ENCODE measurements at places on chromosomes 4 and X. TPM values are rescaled to one million over a fixed set of nuclear protein-coding genes. Genes with fewer than 3 reads are reported as not detected.

DNA sequence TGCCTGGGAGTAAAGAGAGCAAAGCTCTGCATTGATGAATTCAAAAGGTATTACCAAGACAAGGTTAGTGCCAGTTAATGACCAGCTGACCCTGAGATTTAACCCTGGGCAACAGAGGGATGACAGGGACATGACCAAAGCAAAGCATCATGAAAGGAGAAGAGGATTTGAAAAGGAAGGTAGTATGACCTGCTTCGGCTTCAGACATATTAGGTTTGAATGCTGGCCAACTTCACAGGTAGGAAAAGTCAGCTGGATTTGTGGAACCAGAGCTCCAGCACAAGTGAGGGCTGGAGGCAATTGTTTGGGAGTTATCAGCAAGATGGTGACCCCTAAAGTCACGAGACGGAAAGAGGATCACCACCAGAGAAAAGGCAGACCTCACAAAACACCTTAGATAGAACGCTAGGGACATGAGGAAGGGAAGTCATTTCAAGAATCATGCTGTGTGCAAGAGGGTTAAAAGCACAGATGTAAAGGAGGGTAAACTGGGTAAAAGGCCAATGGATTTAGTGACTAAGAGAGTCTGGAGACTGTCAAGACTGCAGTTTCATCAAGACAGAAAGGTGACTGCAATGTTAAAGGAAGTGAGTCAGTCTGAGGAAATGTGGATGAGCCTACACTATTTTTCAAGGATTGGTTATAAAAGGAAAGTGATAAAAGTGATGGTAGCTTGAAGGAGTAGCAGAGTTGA, 45.6 kb downstream of the SH3RF1 start:
- DNase-seq: peak; percentile 91

- no peak for DNase-seq
Measured at GRCh38 chr4:129239088-129239487, 143.1 kb downstream of the C4orf33 start.

DNA sequence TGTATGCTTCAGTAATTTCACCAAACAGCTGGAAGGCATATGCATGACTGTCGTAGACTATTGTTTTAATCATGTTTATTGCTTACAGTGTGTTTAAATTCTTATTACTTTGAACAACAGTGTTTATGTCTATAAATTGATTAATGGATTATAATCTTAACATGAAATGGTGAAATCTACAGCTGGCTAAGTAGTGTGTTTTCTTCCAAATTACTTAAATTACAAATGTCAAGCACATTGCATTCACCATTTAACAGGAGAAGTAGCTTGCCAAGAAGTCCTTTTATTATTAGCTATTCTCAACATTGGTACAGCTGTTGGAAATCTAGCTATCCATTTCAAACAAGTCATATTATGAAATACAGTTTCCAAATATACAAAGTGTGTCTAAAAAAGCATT, 849.3 kb upstream of the PCDH10 start:
- no peak for DNase-seq

DNA sequence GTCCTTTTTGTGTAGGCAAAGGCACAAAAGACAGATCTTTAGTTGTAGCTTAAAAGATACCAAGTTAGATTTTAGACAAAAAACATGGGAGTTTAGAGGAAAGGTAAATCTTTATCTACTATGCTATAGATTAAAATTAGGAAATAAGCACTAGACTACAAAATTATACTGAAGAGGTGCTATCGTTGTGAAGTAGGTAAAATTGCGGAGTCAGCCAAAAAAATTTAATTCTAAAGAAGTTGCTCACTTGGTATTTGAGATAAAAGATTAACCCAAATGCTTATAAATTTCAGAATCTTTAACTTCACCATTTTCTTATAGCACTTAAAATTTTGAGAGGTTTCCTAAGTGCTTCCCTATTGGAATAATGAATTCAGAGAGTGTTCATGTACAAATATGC, 604.1 kb downstream of the GRXCR1 start:
- no peak for DNase-seq

GRCh38 chrX:48472851-48473703, 2.9 kb upstream of the FTSJ1 start:
- DNase-seq: no peak

DNA sequence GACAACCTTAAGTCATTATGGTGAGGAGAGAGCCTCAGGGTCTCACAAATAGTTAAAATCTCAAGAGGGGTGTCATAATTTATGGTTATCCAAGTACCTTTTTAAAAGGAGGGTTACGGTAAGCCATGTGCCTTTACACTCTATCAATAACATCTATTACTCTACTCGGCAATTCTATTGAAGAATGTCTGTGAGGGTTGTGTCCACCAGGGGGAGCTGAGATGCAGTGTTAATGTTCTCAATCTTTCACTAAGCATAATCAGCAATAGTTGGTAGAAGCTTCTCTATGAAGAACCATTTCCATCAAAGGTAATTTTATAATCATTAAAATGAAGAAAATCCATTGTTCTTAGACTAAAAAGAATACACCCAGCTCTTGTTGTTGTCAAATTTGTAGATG, 457.4 kb downstream of the CENPC start:
- peak; percentile 64 for DNase-seq

DNA sequence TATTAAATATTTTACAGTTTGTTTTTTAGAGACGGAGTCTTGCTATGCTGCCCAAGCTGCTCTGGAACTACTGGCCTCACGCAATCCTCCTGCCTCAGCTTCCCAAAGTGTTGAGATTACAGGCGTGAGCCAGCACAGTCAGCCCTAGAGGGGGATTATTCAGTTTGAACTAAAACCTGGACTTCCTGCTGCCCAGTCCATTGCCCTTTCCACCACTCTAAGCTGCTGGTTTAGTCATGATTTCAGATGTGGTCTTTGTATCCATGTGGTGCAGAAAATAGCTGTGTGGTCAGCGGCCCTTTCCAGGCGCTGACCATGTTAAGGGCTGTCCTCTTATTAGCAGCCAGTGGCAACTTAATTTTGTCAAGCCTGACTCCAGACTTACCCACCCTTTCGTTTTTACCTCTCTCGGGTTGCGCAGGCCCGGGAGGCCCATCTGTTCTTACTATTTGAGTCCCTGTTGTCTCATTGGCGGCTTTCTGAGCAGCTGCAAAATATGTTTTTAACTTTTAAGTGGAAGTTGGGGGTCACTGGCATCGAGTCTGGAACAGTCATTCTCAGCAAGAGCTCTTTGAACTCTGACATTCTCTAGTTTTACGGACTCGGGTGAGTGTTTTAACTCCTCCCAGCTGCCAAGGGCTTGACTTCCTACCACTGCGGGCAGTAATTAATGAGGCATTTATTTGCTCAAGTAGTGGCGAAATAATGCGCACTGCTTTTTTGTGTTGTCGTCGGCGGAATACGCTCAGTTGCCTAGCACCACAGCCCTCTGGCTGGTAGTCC, 773 bp upstream of the VMA21 start:
- DNase-seq: no peak

DNA sequence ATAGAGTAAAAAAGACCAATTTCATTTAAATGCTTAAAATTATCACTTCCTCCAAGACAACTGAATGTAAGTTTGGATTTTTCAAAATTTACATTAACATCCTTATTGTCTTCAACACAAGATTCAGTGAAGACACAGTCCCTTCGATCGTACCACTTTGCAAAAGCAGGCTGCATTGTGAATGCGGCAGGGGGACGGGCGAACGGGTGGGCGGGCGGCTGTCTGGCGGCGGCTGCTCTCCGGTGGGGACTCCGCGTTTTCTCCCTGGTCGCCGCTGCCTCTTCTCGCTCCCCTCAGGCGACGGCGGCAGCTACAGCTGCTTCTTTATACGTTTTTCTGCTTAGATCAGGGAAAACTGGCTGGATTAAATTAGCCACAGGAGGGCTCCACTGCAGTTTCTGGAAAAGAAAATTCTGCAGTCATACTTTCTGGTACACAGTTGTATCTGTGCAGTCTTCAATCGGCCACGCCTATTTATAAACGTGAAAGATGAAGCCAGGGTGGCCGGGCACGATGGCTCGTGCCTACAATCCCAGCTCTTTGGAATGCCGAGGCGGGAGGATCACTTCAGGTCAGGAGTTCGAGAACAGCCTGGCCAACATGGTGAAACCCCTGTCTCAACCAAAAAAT, 33.9 kb upstream of the HPF1 start:
- peak; percentile 65 for DNase-seq

DNA sequence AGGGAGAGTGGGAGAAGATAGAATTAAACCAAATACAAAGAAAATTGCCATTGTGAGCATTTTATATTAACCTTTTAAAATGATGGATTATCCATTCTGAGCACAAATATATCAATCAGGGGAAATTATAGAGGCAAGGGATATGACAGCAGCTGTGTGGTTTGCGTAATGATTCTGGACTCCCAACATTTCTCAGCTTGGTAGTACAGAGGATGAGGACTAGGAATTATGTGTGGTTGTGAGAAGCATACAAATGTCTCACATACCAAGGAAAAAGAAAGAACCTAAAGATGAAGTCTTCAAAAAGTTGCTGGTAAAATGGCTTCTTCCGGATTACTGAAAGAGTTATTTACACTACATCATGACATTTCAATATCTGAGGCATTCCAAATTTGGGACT, 674.6 kb upstream of the NR3C2 start:
- no peak for DNase-seq

GRCh38 chr4:41257257-41257901, 651 bp downstream of the UCHL1 start:
- DNase-seq: peak; percentile 13

GRCh38 chr4:76963131-76963750, 13.7 kb downstream of the SEPTIN11 start:
- peak; percentile 31 for DNase-seq

The ASB12 gene
- not detected for total RNA-seq

The ALPK1 gene
- total RNA-seq: 20.3 TPM

The GIMD1 gene
- total RNA-seq: not detected

The TRMT44 gene
- 24.4 TPM for total RNA-seq

The IGFBP7 gene
- 61.9 TPM for total RNA-seq

The FHL1 gene
- total RNA-seq: 19.4 TPM

The EMCN gene
- total RNA-seq: not detected

The MSANTD1 gene
- total RNA-seq: 0.37 TPM
